ENCODE measurements at places on chromosomes 1 and 21. TPM values are rescaled to one million over a fixed set of nuclear protein-coding genes. Genes with fewer than 3 reads are reported as not detected.
A peak's percentile ranks its signal among the peaks of the same experiment; 100 is the strongest.

DNA sequence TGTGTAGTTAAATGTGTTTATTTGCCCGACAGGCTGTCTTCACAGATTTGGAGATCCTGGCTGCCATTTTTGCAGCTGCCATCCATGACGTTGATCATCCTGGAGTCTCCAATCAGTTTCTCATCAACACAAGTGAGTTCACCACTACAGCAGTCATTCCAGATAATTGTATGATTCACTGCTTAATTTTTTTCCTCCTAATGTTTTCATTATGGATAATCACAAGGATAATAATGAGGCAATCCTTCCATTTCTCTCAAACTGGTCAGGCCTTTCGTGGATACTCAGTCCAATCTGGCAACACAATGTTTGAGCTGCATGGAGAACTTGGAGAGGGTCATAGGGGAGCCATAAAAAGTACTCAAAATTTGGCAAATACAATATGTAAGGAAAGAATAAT is 168.3 kb upstream of the SGIP1 start:
- DNase-seq: no peak

DNA sequence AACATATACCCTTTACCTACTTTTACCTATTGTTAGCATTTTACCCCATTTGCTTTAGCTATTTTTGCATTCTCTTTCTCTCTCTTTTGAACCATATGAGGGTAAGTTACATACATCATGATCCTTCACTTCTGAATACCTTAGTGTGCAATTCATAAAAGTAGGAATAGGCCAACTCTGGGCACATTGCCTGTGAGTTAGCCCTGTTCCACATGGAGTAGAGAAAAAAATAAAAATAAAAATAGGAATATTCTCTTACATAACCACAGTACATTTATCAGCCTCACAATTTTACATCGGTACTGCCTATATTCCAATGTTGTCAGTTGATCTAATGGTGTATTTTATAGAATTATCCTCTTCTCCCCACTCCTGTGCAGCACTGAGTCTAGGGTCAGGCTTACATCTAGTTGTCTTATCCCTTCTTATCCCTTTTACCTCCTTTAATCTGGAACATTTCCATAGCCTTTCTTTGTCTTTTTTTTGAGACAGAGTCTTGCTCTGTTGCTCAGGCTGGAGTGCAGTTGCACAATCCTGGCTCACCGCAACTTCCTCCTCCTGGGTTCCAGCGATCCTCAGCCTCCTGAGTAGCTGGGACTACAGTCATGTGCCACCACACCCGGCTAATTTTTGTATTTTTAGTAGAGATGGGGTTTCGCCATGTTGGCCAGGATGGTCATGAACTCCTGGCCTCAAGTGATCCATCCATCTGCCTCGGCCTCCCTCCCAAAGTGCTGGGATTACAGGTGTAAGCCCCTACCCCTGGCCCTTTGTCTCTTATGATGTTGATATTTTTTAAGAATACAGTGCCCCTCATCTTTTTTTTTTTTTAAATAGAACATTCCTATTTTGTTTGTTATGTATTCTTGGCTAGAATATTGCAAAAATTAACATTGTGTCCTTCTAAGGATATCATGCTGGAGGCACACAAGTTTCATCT is 11.1 kb upstream of the SLC30A1 start:
- DNase-seq: peak; percentile 91

- DNase-seq: no peak
Measured at GRCh38 chr1:85484264-85484663, 19.3 kb upstream of the DDAH1 start.

- no peak for DNase-seq
Measured at GRCh38 chr1:63813829-63814277, 40.0 kb downstream of the ROR1 start.

- DNase-seq: no peak
Measured at GRCh38 chr1:166235728-166236127, 68.9 kb upstream of the FAM78B start.

- no peak for DNase-seq
Measured at GRCh38 chr1:177646757-177647730, 322.8 kb downstream of the SEC16B start.

DNA sequence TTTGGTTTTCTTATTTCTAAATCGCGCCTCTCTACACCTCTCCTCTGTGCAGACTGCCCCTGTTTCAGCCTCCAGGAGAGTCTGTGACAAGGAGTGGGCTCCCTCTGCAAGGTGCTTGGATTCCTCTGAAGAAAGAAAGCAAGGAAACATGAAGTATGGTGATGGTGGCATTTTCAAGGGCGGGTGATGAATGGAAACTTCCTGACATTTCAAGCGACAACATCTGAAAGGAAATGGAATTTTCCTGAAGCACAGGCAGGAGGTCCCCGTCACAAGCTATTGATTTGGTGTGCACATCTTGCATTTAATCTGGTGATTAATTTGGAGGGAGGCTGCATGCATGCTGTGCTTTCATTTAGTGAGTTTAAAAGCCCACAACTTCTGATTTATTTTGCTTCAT is 164.6 kb upstream of the FGGY start:
- no peak for DNase-seq

GRCh38 chr1:160971618-160972056 is 17.0 kb upstream of the ITLN2 start:
- DNase-seq: no peak

- DNase-seq: no peak
Measured at GRCh38 chr1:100443811-100444571, 91.7 kb downstream of the CDC14A start.

DNA sequence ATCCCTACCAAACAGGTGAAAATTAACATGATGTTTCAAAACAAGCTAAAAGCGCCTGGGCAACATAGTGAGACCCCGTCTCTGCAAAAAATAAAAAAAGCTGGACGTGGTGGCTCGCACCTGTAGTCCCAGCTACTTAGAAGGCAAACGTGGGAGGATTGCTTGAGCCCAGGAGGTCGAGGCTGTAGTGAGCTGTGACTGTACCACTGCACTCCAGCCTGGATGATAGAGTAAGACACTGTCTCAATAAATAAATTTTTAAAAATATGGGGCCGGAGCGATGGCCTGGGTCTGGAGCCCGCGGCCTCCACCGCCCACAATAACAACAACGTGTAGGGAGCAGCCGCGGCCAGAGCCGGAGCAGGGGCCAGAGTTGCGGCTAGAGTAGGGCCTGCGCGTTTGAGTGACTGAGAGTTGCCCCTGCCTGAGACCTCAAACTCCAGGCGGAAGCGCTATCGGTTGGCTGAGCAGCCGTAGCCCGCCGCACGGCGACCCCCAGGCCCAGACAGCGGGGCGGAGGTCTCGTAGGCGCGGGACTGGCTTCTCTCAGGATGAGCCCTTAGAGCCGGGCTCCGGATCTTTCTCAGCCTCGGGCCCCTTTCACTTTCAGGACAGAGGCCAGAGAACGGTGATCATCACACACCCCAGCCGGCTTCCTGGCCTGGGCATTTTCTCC is 41.4 kb downstream of the ZMYM1 start:
- DNase-seq: no peak

WNT2B gene
- not detected for polyA plus RNA-seq

NOS1AP gene
- not detected for polyA plus RNA-seq

SPRR2B gene
- not detected for polyA plus RNA-seq

SEMA6C gene
- polyA plus RNA-seq: 0.97 TPM

All from CD14-positive monocyte (primary cell).